ENCODE measurements at places on chromosomes 2 and 18.

DNA sequence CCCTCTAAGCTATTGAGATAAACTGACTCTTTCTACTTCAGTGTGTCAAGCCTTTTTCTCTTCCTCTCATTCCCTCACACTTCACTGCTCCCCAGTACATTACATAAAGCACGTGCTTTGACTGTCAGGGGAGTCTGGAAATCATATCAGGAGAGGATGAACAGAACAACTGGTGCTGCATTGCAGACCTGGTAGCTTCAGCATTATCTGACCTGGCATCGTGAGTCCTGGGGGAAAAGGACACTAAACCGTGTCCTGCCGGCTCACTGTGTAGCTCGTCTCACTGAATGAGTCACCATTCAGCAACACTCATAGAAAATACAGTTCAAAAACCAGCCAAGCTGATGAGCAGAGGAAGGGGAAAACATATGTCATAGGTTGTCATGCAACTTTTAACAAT is 108.5 kb upstream of the UNC80 start:
- DNase-seq, result no peak

DNA sequence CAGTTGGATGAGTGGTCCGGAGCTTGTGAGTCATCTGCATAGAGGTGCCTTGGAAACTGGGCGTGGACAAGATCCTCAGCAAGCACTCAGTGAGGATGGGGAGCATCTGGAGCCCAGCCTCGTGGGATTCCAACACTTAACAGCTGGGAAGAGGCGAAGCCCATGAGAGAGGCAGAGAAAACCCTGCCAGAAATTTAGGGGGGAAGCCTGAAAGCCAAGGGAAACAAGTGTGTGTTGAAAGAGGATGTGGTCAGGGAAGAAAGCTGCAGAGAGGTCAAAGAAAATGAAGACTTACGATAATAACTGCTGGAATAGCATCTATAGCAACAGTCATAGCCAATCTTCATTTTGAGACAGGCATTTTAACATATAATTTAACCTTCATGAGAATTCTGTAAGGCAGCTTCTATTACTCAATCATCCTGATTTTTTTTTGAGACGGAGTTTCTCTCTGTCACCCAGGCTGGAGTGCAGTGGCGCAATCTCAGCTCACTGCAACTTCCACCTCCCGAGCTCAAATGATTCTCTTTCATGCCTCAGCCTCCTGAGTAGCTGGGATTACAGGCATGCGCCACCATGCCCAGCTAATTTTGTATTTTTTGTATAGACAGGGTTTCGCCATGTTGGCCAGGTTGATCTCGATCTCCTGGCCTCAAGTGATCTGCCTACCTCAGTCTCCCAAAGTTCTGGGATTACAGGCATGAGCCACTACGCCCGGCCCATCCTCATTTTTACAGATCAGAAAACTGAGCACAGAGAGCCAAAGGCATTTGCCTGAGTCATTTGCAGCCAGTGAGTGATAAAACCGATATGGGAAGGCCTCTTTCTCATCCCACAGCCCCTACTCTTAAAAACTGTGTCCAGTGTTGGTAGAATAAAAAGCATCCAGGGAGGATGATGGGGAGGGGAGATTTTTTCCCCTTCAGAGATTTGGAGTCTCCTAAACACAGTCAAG is 214.4 kb upstream of the EPAS1 start:
- DNase-seq, result no peak

DNA sequence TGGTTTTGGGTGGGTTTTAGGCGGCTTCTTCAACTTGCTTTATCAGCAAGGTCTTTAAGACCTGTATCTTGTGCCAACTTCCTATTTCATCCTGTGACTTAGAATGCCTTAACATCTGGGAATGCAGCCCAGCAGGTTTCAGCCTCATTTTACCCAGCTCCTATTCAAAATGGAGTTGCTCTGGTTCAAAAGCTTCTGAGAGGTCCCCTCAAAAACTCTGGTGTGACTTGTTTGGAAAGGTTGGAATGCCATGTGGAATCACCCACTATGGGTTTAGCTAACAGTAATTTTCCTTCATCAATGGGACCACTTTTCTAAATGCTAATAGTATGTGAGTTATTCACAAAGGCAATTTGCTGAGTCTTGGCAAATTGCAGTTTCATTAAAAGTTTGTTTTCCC is 509.4 kb upstream of the SMIM21 start:
- DNase-seq, result no peak

DNA sequence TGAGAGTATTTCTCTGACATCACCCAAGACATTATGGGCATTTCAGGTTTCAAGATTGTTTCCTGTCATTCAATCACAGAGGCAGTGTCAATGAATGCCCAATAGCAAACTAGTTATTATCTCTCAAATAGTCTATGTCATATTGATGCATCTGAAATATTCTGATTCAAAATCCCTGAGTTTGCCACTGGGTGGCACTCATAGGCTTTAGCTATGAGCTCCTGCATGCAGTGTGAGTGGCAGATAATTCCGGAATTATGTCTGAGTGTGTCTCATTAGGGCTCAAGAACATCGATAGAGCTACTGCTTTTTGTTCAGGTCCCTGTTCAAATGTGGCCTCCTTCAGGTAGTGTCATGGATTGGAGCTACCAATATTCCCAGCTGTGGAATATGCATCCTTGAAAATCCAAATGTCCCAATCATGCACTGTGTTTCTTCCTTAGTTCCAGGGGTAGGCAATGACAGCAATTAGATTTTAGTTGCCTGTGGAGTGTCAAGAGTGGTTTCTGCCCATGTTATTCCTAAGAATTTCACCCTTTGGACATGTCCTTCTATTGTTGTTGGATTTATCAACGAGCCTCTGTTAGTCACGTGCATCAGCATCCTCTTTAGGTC is 7.8 kb upstream of the OR6B3 start:
- peak; percentile 31 for DNase-seq

- no peak for DNase-seq
Measured at GRCh38 chr2:225739328-225739727, 339.8 kb downstream of the NYAP2 start.

DNA sequence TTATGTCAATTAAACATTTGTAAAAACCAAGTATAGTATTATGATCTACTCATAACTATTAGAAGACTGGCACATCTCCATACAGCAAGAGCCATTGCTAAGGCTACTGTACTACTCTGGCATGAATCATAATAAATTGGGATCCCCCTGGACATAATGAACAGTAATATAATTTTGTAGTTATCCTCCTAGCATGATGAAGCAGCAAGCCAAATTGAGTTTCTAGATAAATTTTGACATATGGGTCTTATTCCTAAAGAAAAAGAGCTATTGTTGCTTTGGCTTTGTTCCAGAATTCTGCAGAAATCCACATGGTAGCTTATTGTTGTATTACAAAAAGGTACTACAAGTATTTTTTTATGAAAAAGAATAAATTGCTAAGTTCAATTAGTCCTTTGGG is 204.3 kb downstream of the CAMKMT start:
- DNase-seq, result no peak

Measured in T-cell (primary cell).